Activated T-helper 1 cell treated with anti-CD3 and anti-CD28 coated beads, Interleukin-2, amount 50 U/mL, for 16 hours (primary cell): ENCODE measurements at places on chromosomes 11 and 22.

GRCh38 chr11:68617925-68618809 is 66.2 kb upstream of the GAL start:
- DNase-seq: no peak

DNA sequence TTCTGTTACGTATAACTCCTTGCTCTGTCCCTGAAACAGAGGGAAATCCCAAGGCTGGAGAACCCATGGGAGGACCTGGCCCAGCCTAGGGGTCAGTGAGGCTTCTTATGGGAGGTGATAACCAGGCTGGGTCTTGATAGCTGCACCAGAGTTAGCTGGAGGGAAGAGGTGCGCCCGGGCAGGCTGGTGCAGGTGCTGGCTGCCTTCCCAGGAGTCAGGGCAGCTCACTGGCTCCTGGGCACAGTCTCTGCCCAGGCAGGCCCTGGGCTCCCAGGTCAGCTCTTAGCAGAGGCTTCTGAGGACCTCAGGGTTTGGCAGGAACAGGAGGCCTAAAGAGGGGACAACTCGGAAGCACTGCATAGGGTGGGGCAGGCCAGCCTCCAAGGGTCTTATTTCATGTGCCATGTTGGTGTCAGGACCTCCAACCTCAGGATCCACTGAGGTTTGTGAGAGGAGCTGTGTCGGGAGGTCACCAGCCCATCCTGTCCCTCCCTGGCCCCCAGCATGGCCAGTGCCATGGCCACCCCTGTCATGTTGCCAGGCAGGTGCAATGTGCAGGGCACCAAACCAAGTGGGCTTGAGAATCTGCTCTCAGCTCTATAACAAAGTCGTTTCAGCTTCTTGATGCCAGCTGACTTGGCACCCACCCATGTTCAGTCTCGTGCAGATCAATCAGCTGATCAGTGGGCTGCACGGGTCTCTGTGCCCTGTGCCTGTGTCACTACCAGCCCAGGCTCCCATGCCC is 20.5 kb upstream of the CELSR1 start:
- no peak for DNase-seq

- DNase-seq: no peak
These were observed 620 bp upstream of the ATG2A start for GRCh38 chr11:64917663-64917995.

- DNase-seq: no peak
These were observed 11.2 kb downstream of the PEX26 start for GRCh38 chr22:18088825-18089568.

DNA sequence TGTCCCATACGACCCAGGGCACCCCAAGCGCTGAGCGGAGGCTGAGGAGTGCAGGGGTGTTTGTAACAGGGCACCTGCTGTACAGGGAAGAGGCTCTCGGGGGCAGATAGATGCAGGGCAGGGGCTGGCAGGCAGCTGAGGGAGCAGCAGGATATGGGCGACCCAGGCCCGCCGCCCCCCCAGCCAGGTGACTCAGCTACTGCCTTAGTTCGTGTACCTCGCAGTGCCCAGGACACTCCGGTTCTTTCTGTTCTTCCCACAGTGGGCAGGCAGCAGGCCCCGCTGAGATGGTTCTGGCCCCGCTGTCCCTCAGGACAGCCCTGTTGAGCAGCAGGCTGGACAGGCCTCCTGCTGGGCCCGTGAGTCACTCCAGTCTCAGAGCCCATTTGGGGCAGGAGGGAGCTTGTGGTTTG is 16.2 kb downstream of the PHLDA2 start:
- DNase-seq: no peak

- DNase-seq: no peak
These were observed 14.3 kb upstream of the FOLR1 start for GRCh38 chr11:72177656-72178055.

DNA sequence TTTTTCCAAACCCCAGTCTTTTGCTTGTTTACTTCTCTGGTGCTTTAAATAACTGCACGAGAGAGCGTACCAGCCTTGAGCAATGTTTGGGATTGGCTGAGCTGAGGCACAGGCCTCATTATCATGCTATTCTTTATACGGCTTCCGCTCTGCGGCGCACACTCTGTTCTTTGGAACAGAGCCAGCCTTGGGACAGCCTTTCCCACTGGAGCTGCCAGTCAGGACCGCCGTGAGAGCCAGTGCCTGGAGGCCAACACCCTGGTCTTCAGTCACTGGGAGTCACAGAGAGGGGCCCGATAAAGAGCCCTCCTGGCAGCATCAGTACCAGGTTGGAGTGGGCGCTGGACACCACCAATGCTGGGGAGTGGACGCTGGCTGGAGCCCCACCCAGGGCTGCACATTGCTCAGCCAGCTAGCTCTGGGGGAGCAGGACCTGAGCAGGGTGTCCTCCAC is 125.6 kb downstream of the BCR start:
- DNase-seq: no peak
